ENCODE measurements at places on chromosomes 12 and 14. TPM values are rescaled to one million over a fixed set of nuclear protein-coding genes. Genes with fewer than 3 reads are reported as not detected.

The SERPINA6 gene
- not detected for total RNA-seq

The PLEKHG7 gene
- total RNA-seq: not detected

The PLXNC1 gene
- total RNA-seq: 13.4 TPM

- no peak overlapping the region for H3K4me3 ChIP-seq
- DNase-seq: no peak
- no peak overlapping the region for H3K27ac ChIP-seq
- no peaks in the 10 kb centered on the region for H3K36me3 ChIP-seq
- no peaks in the 10 kb centered on the region for H3K27me3 ChIP-seq
- H3K4me1 ChIP-seq: no peaks in the 10 kb centered on the region
Observed at GRCh38 chr12:12546314-12546772, 16.3 kb downstream of the DUSP16 start.

- peaks cover 35% of the 10 kb centered on the region for H3K27me3 ChIP-seq
- H3K4me3 ChIP-seq: peak overlapping the region; percentile 73
- H3K36me3 ChIP-seq: no peaks in the 10 kb centered on the region
- H3K4me1 ChIP-seq: peaks cover 26% of the 10 kb centered on the region
Observed at GRCh38 chr12:29147731-29148595, 1.1 kb upstream of the FAR2 start.

DNA sequence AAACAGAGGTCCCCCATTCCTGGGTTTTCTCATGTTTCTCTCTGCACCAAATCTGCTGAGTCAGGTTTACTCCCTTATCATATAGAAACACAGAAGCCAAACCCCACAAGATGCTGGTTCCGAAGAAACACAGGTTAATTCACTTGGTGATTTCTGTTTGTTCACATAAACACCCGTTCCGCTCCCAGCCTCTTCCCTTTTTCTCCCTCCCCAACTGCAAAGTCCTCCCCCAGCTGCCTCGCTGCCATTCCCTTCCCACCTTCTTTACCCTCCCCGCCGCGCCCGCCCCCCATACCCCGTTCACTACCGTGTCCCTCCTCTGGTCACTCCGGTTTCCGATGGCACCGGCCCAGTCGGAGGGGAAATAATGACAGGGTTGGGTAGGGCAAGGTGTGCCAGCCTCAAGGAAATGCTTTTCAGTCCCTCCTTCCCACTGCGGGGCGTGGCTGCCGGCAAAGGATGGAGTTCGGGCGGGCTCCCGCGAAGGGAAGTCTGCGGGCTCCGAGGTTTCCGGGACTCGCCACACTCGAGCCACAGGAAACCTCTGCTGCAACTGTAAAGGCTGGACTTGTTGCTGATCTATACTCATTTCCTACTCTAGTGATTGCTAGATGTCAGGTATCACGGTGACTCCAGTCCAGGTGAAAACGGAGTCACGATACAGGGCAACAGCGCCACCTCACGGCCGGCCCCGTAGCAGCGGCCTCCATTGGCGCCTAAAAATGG is at the start of gene STYK1:
STYK1 (minus strand) TSS at position 394 of the 726 bp plus-strand sequence. CDS start 39,434 bp downstream, outside the sequence.
- peaks cover 19% of the 10 kb centered on the region for H3K27me3 ChIP-seq
- H3K36me3 ChIP-seq: no peaks in the 10 kb centered on the region
- no peak within 1 kb of the TSS for H3K27ac ChIP-seq
- peak within 1 kb of the TSS; percentile 57 for H3K4me3 ChIP-seq
- H3K4me1 ChIP-seq: no peaks in the 10 kb centered on the region
- peak; percentile 75 for DNase-seq

- H3K4me1 ChIP-seq: peaks cover 7% of the 10 kb centered on the region
- no peak for DNase-seq
- H3K4me3 ChIP-seq: no peak overlapping the region
- H3K27ac ChIP-seq: no peak overlapping the region
Observed at GRCh38 chr14:35297706-35298105, 5.5 kb downstream of the PSMA6 start.

DNA sequence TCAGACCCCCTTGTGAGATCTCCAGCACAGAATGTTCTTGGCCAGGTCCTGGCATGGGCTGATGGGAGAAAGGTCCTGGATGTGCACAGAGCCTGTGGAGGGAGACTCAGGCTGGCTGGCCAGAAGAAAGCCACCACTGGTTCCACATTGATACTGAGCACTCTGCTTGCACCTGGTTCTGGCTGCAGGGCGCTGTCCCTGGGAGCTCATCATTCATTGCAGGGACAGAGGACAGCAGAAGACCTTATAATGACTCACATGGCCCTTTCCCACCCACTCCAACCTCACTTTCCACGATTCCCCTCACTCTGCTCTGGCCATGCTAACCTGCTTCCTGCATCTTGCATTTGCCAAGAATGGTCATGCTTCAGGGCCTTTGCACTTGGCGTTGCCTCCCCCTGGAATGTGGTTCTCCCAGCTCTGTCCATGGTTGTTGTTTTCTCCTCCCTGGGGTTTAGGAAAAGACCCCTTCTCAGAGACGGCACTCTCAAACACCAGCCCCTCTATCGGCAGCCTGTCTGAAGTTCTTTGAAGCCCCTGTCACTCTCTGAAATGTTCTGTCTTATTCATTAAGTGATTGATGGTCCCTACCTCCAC is 10.3 kb downstream of the KRT7 start:
- H3K27me3 ChIP-seq: peaks cover 1% of the 10 kb centered on the region
- H3K36me3 ChIP-seq: no peaks in the 10 kb centered on the region
- no peak for DNase-seq
- H3K27ac ChIP-seq: no peak overlapping the region
- no peaks in the 10 kb centered on the region for H3K4me1 ChIP-seq

- DNase-seq: no peak
- H3K4me1 ChIP-seq: peaks cover 12% of the 10 kb centered on the region
- H3K4me3 ChIP-seq: no peak overlapping the region
Observed at GRCh38 chr12:124484067-124484466, 83.3 kb downstream of the NCOR2 start.

- peak; percentile 47 for DNase-seq
- no peaks in the 10 kb centered on the region for H3K36me3 ChIP-seq
- no peaks in the 10 kb centered on the region for H3K27me3 ChIP-seq
- H3K27ac ChIP-seq: peak overlapping the region; percentile 97
- peaks cover 24% of the 10 kb centered on the region for H3K4me1 ChIP-seq
- H3K4me3 ChIP-seq: peak overlapping the region; percentile 29
Observed at GRCh38 chr12:14283489-14284144, 81.9 kb upstream of the ATF7IP start.

DNA sequence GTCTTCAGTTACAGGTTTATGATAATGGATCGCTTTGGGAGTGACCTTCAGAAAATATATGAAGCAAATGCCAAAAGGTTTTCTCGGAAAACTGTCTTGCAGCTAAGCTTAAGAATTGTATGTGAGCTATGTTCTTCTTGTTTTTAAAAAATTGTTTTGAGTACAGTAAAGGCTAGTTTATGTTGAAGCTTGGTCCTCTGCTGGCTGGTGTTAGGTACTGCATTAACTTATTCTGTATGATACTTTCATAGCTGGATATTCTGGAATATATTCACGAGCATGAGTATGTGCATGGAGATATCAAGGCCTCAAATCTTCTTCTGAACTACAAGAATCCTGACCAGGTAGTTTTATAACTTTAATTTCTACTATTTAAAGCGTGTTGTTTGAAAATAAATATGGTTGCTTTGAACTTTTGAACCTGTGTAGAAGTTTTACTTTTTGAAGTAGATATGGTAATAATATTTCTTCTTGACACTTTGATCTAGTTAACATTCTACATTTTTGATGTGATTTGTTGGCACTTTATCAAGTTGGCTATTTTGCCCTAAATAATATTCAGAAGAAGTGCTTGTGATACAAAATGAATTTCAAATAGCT is 55.7 kb downstream of the VRK1 start:
- no peak overlapping the region for H3K4me3 ChIP-seq
- H3K36me3 ChIP-seq: no peaks in the 10 kb centered on the region
- no peak overlapping the region for H3K27ac ChIP-seq
- peak; percentile 29 for DNase-seq
- peaks cover 3% of the 10 kb centered on the region for H3K4me1 ChIP-seq

DNA sequence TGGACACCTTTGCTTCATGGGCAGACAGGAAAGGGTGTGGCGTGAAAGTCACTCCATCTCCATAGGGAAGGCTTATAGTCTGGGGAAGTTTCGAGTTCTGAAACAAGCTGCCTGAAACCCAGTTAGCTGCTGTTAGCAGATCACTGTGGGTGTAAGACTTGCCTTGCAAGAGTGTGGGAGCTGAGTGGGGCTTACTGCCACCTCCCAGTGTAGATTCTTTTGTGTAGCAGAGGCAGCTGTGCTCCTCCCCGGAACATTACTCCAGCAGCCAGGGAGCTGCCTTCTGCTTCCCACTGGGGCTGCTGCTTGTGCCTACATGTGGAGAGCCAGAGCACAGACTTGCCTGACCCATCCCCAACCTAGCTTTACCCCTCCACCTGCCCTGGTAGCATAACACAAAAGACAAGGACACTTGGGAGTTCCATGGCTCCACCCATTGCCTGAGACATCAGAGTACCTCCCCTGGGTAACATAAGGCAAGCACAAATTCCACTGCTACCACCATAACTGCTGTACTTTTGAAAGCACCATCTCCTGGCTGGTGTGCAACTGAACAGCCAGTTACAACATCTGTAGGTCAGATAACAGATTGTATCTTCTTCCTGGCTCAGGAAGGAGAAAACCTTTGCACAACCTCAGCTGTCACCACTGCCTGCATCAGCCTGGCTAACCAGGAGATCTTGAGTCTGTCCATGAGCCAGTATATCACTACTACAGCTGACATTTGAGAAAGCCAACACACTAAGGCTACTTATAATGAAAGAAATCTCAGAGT is 69.5 kb downstream of the ADAMTS20 start:
- H3K36me3 ChIP-seq: no peaks in the 10 kb centered on the region
- H3K4me3 ChIP-seq: no peak overlapping the region
- DNase-seq: no peak
- H3K4me1 ChIP-seq: no peaks in the 10 kb centered on the region
- H3K27me3 ChIP-seq: no peaks in the 10 kb centered on the region

- no peaks in the 10 kb centered on the region for H3K27me3 ChIP-seq
- no peak for DNase-seq
- H3K4me3 ChIP-seq: no peak overlapping the region
- H3K36me3 ChIP-seq: no peaks in the 10 kb centered on the region
Observed at GRCh38 chr14:99229654-99230207, 42.3 kb downstream of the BCL11B start.

- no peak for DNase-seq
- peaks cover 4% of the 10 kb centered on the region for H3K4me1 ChIP-seq
- H3K36me3 ChIP-seq: no peaks in the 10 kb centered on the region
- no peak overlapping the region for H3K4me3 ChIP-seq
- no peak overlapping the region for H3K27ac ChIP-seq
- H3K27me3 ChIP-seq: peaks cover 65% of the 10 kb centered on the region
Observed at GRCh38 chr14:24329736-24330135, 5.1 kb downstream of the ADCY4 start.

GRCh38 chr12:114408471-114408885 is 2.5 kb upstream of the TBX5 start:
- no peak for DNase-seq
- H3K36me3 ChIP-seq: no peaks in the 10 kb centered on the region
- peaks cover 100% of the 10 kb centered on the region for H3K27me3 ChIP-seq
- H3K27ac ChIP-seq: no peak overlapping the region

- H3K36me3 ChIP-seq: no peaks in the 10 kb centered on the region
- H3K4me1 ChIP-seq: peaks cover 81% of the 10 kb centered on the region
- H3K4me3 ChIP-seq: no peak overlapping the region
- DNase-seq: no peak
- peak overlapping the region; percentile 82 for H3K27ac ChIP-seq
- no peaks in the 10 kb centered on the region for H3K27me3 ChIP-seq
Observed at GRCh38 chr14:89340200-89341181, 76.5 kb downstream of the FOXN3 start.

DNA sequence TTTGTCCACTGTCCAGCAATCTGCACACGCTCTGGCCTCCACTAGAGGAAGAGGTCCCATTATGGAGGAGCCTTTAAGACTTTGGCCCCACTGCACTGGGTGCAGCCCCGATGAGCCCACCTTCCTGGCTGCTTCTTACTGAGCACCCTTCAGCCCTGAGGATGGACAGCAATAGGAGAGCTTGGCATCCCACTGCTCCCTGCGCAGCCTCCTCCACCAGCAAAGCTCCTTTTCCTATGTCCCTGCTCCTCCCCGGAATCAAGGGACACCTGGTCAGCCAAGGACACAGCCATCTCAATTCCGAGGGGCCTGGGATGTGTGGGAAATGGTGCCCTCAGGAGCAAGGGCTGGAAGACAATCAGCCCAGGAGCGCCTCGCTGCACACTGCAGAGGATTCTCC is 94.7 kb downstream of the GCH1 start:
- no peaks in the 10 kb centered on the region for H3K36me3 ChIP-seq
- H3K4me1 ChIP-seq: no peaks in the 10 kb centered on the region
- H3K4me3 ChIP-seq: no peak overlapping the region
- no peak overlapping the region for H3K27ac ChIP-seq
- no peak for DNase-seq

DNA sequence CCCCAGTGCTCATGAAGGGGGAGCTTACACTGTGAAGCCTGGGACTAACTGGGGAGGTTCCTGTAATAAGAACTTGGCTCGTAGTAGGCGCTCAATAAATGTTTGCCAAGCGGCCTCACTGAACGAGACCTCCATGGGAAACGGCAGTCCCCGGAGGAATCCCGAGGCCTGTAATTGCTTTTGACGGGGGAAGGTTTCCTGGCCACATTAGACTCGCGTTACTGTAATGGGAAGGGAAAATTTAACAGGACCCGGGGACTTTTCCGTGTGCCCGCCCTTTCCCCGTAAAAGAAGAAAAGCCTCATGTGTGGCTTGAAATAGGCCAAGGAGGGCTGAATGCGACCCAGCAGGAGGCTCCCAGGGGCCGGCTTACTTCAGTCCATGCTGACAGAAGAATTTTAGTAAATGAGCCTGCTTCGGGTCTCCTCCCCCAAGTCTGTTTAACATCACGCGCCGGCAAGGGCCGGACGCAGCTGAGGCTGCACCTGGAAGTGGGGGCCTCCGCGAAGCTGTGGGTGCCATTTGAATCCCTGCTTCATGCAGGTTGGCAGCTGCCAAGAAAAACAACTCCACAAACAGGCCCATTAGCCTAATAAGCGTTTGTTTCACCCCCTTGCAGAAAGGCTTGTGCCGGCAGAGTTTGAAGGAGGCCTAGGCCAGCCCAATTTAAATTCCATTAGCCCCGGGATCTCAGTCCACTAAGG is 39.8 kb upstream of the PWP1 start:
- H3K27me3 ChIP-seq: no peaks in the 10 kb centered on the region
- H3K27ac ChIP-seq: peak overlapping the region; percentile 92
- peak; percentile 93 for DNase-seq
- peaks cover 28% of the 10 kb centered on the region for H3K4me1 ChIP-seq
- no peaks in the 10 kb centered on the region for H3K36me3 ChIP-seq
- peak overlapping the region; percentile 31 for H3K4me3 ChIP-seq

DNA sequence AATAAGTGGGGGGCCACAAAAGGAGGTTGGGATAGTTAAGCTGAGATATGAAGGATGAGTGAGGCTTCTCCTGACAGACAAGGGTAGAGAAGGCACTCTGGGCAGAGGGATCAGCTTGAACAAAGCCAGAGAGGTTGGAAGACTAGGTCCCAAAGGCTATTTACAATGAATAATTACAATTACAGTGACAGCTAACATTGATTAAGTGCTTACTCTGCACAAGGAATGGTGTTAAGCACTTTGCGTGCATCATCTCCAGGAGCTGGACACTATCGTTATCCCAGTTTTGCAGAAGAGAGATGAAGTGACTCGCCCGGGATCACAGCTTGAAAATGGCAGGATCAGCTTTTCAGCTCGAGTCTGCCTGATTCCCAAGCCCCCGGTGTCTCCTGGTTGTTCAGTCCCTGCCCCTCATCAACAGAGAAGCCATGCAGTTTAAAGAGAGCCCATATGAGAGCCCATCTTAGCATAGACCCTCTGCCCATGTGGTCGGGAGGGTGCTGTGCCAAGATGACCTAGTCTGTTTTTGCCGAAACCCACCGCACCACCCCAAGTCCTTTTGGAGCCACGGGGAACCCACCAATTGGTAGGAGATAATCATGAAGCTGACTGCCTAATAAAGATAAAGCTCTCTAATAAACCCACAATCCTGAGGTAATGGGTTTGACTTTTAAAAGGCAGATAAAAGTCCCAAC is 89.9 kb upstream of the HSPB8 start:
- no peaks in the 10 kb centered on the region for H3K36me3 ChIP-seq
- H3K27ac ChIP-seq: peak overlapping the region; percentile 57
- H3K4me3 ChIP-seq: peak overlapping the region; percentile 14
- no peaks in the 10 kb centered on the region for H3K27me3 ChIP-seq
- DNase-seq: peak; percentile 33

Data from neural progenitor cell (in vitro differentiated cells).